HCEC 1CT (cell line): ENCODE measurements at places on chromosomes 3 and 15.

DNA sequence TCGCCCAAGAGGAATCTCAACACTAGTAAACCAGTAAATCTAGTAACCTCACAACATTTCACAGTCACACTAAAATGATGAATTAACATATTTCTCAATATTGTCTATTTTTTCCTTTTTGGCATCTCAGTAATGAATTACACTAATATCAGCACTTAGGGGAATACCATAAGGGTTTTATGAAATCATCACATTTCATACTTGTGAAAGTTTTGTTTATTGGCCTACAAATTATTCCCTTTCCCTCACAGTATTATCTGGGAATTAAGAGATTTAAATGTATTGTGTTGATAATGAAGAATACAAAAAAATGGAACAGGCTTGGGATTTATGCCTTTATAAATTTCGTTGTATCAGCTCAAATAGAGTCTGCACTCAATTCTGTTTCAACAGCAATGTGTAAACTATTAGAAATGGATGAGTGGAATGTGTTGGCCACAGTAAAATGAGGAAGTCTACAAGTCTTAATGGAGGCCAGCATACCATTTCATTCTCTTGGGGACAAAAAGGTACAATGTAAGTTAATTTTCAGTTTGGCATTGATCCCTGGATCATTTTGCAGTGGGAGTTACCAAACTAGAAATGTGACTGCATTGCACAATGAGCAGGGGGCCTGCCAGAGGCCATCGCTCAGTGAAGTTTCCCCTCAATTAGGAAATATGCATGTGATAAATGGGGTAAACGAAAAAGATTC, 195.4 kb downstream of the FMN1 start:
- no peak for DNase-seq

DNA sequence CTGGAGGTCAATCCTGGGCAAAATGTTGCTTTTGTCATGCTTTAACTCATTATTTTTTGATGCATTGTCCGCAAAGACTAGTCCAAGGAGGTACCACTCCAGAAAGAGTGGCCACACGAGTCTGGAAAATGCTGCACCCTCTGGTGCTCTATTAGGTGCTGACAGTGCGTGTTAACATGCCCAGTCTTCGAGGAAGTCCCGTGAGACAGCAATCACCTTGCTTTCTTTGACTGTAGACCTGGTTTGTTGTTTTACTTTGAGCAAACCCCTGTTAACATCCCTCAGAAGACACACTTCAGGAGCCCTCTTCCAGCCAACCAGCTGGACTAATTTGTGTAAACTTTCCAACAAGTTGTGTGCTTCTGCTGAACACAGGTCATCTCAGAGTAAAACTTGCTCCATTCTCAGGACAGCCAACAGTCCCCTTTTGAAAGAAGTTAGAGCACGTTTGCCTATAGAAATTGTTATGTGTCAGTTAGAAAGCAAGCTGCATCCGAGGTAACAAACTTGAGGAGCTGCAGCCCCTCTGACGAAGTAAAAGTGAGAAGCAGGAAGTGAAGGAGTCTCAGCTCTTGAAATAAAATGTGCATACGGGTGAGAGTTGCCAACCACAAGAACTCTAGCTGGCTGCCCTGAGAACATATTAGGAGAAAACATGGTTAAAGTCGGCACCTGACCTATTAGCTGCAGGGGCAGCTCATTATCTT, 205.0 kb downstream of the LPP start:
- no peak for DNase-seq

DNA sequence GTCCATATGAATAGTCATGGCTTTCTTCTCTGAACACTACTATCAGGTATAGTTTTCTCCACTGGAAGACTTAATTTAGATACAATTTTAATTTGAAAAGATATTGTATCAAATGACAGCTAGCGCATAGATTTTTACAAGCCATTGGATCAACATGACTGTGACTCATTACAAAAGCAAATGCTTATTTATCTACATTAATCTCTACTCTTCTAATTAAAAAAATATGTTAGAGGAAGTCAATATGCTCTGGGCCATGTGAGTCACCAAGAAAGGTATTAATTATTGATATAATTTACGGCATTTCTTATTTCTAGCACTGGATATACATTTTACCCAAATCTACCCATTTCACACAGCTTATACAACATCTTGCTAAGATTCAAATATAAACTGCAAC, 800.3 kb upstream of the GBE1 start:
- no peak for DNase-seq

DNA sequence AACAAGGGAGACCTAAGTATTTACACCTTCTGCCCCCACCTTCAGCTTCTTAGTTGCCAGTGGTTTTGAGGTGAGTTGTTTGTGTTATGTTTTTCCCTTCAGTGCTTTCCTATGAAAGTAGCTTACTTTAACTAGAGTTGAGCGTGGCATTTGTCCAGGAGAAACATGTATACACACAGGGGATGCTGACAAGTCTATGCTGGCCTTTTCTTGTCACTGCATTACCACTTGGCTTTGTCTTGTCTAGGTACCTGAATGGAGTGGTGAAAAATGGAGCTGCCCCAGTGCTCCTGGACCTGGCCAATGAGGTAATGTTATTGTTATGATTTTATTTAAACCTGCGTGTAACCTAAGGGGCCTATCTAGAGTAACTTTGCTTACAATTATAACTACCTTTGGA, 74.4 kb downstream of the CDIN1 start:
- DNase-seq: no peak

GRCh38 chr3:177144922-177145321, 52.4 kb downstream of the TBL1XR1 start:
- no peak for DNase-seq

DNA sequence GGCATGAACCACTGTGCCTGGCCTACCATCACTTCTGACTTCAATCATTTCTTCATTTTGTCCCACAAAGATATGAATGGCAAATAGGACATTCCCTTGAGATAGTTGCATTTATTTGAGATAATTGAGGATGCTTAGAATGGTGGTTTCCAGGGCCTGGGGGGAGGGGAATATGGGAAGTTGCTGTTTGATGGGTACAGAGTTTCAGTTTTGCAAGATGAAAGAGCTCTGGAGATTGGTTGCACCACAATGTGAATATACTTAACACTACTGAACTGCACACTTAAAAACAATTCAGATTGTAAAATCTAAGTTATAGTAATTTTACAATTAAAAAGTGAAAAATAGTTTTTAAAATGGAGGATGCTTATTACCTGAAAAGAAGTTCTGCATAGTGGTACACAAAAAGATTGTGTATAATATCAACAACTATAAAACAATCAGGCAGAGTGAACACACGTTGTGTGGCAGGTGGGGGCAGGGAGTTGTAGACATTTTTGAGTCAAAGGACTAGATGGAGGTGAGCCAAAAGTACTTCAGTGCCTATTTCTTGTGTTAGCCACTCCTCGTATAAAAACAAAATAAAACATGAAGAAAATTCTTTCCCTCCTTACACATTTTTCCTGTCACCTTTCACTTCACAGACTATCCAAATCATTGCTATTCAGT, 18.5 kb upstream of the RIOX2 start:
- DNase-seq: no peak

DNA sequence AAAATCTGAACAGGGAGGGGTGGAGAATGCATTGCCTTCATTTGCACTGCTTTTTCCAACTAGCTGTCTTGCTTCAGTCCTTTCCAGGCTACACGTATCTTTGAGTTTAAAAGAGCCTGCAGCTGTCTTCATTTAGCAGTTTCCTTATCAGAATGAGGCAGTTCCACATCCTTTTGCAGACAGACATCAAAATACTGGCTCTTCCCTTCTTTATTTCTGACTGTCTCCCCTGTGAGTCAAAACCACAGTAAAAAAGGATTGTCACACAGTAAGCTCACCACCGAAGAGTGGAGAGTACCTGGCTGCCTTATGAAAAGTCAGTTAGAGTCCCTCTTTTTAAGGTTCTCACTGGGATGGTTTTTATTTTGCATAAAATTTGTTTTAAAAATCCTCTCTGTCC, 205.5 kb upstream of the CD96 start:
- no peak for DNase-seq

DNA sequence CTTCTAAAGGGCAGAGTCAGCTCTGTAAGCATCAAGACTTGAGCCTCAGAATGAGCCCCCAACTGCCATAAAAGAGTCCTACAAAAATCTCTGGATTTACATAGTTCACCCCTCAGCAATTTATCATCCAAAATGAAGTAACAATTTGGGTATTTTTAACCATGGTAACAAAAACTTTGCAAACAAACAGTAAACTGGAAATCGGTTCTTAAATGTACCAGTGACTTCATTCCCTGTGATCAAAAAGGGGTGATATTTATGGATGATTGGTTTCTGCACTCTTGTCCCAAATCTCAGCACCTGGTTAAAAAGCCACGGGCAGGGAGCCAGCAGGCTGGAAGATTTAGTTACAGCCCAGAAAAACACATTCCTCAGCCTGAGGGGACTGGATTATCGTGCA, 73.6 kb downstream of the TFG start:
- peak; percentile 41 for DNase-seq

- DNase-seq: no peak
Measured at GRCh38 chr15:24877174-24877573, 77.6 kb upstream of the SNRPN start.

GRCh38 chr3:136543385-136543784, 208.8 kb downstream of the STAG1 start:
- DNase-seq: peak; percentile 79
